NCI-H460 (cell line): ENCODE measurements at places on chromosomes 5 and 9.

GRCh38 chr9:34741628-34742027, 31.7 kb upstream of the CCL21 start:
- DNase-seq, result no peak

DNA sequence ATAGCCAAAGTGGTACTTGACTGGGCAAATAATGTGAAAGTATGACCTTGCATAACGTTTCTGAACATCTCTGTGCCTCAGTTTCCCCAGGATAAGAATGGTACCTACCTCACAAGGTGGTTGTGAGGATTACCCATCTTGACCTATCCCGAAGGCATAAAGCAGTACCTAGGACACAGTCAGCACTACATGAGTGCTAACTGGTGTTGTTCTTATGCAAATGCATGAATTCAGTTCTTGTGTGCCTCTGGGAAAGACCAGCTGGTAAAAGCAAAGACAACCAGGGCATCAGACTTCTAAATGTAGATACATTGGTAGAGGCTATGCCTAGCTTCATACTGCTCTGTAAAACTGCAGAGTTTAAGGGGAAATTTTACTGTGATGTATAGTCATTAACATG, 21.8 kb upstream of the TMEM252 start:
- DNase-seq, result no peak

- DNase-seq, result peak; percentile 23
These were observed 12.0 kb upstream of the OLFM1 start for GRCh38 chr9:135075234-135076142.

DNA sequence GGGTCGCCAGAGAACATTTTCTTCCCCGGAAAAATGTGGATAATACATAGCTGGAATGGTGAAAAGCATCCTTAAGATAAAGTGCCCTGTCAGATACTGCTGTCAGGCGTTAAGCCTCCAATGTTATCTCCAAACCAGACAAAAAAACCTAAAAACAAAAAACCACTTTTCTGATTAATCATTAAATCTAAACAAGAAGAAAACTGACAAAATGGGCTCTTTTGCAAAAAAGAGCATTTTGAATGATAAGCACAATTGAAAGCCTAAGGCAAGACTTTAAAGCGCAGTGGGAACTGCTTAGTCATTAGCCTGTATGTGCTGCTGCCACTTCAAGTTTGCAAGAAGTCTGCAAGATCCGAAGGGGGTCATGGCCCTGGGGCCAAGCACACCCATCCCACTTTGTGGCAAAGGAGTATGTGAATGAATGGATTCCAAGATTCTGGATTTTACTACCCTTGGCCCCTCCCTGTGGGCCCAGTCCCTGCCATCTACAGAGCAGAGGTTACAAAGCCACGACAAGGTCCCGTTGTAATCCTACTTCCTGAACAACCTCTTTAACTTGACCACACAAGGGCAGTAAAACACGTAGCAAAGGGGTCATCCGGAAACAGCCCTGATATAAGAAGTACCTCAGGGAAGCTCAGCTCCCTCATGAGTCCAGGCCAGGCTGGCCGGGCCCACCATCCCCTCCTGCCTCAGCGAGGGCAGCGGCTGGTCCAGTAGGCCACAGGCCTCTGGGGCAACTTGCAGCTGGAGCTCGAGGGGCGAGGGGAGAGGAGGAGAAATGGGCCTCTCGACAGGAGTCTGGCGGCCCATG, 29.7 kb downstream of the SHB start:
- DNase-seq, result no peak
